ENCODE measurements at places on chromosomes 7 and 10.
A peak's percentile ranks its signal among the peaks of the same experiment; 100 is the strongest.

DNA sequence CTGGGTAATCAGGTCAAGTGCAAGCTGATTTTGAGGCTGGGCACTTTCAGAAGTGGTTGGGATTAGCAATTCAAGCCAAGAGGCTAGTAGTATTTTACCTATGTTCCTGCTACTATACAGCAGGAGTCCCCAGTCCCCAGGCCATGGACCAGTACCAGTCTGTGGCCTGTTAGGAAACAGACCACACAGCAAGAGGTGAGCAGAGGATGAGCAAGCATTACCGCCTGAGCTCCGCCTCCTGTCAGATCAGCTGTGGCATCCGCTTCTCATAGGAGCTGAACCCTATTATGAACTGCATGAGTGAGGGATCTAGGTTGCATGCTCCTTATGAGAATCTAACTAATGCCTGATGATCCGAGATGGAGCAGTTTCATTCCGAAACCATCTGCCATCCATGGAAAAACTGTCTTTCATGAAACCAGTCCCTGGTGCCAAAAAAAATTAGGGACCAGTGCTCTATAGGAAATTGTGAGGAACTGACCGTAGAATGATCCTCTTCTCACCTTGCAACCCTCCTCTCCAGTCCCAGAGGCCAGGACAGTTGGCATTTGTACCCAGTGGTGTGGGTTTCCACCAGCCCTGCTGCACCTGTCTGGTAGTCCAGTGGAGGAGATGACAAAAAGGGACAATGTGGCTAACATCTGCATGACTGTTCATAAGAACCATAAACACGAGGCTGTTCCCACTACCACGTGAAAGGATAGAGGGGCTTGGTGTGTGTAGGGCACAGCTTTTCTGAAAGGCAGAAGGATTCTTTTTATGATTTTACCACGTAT, 172.5 kb downstream of the KIAA1217 start:
- DNase-seq = no peak

GRCh38 chr7:66877577-66878300, 43.3 kb upstream of the TMEM248 start:
- DNase-seq = no peak

- DNase-seq = no peak
Observed at GRCh38 chr7:106520962-106521514, 139.9 kb downstream of the CCDC71L start.

GRCh38 chr7:115122388-115122787, 200.5 kb downstream of the MDFIC start:
- DNase-seq = no peak

- no peak for DNase-seq
Observed at GRCh38 chr7:90503367-90503766, 33.9 kb downstream of the PTTG1IP2 start.

- DNase-seq = peak; percentile 57
Observed at GRCh38 chr7:46739518-46740234, 818.6 kb upstream of the IGFBP3 start.

DNA sequence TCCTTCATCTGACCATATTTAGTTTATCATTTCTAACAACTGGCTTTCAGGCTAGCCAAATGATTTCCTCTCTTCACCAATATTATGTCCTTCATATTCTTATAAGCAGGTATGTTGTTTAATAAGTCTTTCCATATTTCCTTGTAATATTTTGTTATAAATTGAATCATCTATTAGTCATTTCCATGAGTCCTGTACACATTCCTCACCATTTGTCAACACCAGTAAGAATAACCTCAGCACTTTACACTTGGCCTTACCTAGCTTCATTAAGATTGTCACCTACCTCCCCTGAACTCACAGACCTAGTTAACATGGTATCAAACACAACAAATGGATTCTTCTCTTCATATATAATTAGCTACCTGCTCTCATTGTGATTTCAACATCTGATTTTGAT, 282.3 kb downstream of the SEMA3D start:
- no peak for DNase-seq

- no peak for DNase-seq
Observed at GRCh38 chr7:70763961-70764691, 367.8 kb upstream of the GALNT17 start.

Data from muscle of back (tissue), 13 donors.